AML-193 (cell line): ENCODE measurements at places on chromosomes 5 and 9.

- no peak for DNase-seq
These were observed 269.9 kb downstream of the MAN2A1 start for GRCh38 chr5:109959652-109960051.

DNA sequence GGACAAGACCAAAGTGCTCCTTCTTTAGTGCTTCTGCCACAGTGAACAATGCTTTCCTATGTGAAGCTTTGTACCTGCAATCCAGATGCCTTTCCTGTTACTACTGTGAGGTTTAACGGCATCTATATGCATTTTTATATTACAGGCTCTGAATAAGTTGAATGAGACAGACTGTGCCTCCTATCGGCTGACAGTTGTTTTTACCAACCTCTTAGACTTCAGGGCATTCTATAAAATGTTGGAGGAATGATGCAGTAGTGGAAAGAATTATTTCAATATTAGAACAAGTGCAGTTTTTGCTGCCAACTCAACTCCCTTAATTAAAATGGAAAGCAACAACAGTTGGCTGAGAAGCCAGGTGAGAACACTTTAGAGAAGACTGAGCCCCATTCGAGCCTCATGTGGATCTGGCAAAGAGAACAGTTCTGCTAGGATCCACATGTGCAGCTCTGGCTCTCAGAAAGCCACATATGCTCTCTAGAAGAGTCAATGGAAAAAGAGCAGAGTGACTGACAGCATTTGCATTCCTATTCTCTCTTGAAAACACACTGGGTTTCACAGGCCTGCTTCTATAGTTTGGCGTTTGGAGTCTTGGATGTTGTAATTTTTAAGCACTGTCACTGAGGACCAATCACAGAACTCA, 147.5 kb downstream of the LURAP1L start:
- no peak for DNase-seq

- DNase-seq, result no peak
These were observed 40.2 kb upstream of the EXOC3 start for GRCh38 chr5:402615-403359.

- DNase-seq, result no peak
These were observed 34.3 kb downstream of the KIF4B start for GRCh38 chr5:155047818-155048217.

DNA sequence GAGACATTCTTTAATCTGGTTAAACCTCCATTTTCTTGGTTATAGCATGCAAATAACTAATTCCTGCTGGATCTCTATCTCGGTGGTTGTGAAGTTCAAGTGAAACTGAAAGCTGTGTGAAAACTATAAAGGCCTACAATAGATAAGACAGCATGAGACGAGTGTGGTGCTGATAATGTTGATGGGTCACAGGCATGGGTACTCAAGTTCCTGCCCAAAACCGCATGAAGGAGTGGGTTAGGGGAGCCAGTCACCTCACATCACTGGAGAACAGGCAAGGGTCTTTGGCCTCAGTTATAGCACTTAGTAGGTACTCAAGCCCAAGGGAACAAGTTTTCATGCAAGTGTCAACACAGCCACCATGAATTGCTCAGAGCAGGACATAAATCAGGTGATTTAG, 16.7 kb downstream of the HMHB1 start:
- no peak for DNase-seq
